ENCODE measurements at places on chromosomes 2 and 18. TPM values are rescaled to one million over a fixed set of nuclear protein-coding genes. Genes with fewer than 3 reads are reported as not detected.

Gene RESP18
- total RNA-seq = not detected

Gene EML6
- 0.75 TPM for total RNA-seq

Gene CD8A
- total RNA-seq = not detected

Gene GBX2
- 0.60 TPM for total RNA-seq

Gene SERPINB13
- total RNA-seq = not detected
